ENCODE measurements at places on chromosomes 6 and 20.

GRCh38 chr6:46199387-46199786, 28.6 kb upstream of the ENPP5 start:
- no peak for DNase-seq

- no peak for DNase-seq
These were observed 89.4 kb downstream of the PACRG start for GRCh38 chr6:162817196-162817595.

DNA sequence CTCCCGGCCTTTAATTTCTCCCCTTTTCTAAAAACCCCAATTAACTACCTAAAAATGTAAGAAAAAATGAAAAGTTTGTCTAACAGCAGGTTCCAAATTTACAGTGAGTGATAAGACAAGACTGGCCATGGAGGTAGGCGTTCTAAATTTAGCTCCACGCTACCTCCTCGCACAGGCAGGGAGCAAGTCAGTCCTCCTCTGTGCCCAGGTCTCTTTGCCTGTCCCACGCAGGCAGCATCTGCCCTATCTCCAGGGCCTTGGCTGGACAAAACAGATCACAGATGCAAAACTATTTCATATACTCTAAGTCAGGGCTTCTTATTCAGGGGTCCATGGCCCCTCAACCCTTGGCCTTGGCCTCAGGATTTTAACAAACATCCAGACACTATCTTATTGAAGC, 98.0 kb upstream of the JARID2 start:
- DNase-seq: peak; percentile 66

DNA sequence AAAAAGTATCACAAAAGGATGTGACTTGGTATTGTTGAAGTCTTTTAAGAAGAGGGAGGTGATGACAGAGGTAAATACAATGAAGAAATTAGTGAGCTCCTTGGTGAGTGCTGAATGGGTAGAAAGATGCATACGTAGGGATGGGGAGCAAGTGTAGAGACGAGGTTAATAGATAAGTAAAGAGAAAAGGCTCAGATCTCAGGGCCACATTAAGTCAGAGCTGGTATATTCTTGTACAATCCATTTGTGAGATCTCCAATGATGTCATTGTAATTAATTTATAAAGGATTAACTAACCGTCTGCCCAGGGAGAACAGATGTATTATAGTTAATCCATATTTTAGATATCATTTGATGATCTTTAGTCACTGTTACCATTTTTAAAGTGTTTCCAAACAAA, 43.4 kb downstream of the SMPDL3A start:
- DNase-seq: no peak

GRCh38 chr6:79399499-79399898, 137.7 kb downstream of the LCA5 start:
- no peak for DNase-seq

DNA sequence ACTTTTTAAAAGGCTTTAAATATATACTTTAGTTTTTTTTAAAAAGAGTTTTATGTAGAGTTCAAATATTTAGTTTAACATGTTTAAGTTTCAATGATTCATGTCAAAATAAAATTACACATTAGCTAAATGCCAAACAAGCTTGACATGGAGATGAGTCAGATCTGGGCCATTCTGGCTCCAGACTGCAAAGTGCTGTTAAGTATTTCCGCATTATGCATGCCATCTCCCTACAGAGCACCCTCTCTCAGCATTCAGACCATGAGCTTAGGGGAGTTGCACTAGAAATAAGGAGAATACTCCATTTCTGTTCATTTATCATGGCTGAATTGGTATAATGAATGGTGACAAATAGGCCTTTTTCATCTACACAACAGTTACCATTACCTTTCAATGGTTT, 21.5 kb upstream of the HS3ST5 start:
- no peak for DNase-seq
